ENCODE measurements at places on chromosomes 1 and 21.
A peak's percentile ranks its signal among the peaks of the same experiment; 100 is the strongest.

GRCh38 chr1:18178111-18178510 is 70.5 kb downstream of the IGSF21 start:
- no peak for DNase-seq

GRCh38 chr21:37237346-37237745 is 29.8 kb downstream of the VPS26C start:
- no peak for DNase-seq

DNA sequence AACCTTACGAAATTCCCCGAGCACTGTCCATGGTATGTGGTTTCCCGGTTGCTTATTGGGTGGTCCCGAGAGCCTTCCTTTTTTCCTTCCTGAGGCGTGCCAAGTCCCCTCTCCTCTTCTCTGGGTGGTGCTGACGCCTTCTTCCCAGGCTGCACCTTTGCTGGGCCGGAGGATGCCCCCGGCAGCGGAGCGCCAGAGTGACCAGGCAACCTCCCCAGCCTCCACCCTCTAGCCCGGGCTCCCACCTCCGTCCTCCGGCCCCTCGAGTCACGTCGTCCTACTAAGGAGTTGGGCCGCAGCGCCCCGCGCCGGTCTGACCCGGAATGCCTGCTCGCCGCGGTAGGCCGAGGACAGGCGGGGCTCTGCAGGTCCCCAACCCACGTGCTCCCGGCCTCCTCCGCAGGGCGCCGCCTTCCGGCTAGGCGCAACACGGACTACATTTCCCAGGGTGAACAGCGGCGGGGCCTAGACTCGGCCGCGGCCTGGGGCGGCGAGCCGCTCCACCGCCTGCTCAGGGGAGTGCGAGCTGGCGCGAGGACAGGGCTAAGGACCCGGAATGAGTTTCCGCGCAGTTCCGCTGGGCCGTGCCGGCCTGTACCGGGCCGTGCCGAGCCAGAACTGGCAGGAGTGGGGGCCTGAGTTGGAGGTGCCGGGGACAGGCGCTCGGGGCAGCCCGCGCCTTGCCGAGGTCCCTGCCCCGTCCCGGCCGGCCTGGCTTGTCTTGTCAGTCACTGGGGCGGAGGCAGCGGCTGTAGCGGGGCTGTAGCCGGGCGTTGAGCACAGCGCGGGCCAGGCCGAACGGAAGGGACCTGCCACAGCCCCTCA is at the start of gene IPO13:
Gene IPO13, plus strand, starts transcription at position 715 of the 825 bp plus-strand sequence. CDS start 651 bp downstream, outside the sequence.
- peak; percentile 92 for DNase-seq

DNA sequence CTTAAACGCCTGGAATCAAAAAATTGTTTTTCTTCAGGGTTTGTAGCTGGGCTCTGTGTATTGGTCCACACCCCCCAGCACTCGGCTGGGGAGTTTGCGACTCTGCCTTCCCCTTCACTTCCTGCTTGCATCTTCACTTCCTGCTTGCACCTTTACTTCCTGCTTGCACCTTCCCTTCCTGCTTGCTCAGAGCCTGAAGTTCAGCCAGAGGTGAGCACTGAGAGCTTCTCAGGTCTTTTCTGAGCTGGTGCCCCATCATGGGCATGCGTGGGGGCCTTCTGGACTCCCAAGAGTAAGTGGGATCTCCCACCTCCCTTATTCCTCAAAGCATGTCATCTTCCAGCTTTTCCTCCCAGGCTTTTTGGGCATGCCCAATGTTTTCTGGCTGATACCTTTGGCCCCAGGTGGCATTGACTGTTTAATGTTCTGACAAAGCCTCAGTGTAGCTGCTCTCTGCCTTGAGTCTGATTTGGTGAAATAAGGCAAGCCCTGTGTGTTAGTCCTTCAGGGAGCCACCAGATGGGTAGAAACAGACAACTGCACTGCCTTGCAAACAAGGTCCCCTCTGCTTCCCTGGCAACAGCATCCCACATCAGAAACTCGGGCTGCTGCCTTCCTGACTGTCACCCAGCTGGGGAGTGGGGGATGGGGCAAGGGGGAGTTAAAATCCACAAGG is 3.5 kb downstream of the KRTAP10-2 start:
- no peak for DNase-seq

DNA sequence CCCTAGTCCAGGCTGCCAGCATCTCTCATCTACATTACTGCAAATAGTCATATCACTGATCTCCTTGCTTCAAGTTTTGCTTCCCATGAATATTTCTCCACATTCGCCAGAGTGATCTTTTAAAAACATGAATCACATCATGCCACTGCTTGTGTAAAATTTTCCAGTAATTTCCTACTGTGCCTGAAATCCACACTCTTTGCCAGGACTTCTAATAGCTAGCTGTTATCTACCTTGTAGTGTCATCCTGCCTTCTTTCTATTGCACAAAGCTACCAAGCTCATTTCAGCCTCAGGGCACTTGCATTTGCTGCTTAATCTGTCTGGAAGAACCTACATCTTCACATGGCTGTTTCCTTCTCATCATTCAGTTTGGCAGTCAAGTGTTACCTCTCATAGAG is 33.9 kb upstream of the ZNF362 start:
- no peak for DNase-seq

DNA sequence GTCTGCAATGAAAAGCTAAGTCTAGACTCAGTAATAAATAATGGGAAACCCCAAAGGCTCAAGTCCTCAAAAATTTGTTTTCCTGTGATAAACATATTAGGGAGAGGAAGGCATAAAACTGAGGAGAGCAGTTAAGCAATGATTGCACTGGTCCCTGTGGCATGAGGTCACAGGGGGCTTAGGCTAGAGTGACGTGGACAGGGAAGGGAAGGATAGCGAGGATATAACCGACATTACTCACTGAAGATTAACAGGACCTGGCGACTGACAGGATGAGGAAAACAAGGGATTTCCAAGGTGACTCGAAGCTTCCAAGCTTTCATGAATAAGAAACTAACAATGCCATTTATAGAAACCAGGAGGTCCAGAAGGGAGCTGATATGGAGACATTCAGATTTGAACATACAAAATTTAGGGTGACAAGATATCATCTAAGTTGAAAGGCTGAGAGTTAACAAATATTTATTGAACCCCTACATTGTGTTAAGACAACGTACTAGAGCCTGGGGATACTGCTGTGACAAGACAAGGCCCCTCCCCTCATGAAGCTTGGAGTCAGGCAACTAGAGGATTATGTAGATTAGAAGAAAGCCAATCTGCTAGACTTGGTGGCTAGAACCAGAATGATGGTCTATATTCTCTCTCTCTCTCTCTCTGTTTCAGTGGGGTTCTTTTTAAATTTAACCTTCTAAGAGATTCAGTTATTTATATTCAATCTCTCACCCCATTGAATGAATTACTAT is 33.2 kb upstream of the PKN2 start:
- DNase-seq, result no peak

DNA sequence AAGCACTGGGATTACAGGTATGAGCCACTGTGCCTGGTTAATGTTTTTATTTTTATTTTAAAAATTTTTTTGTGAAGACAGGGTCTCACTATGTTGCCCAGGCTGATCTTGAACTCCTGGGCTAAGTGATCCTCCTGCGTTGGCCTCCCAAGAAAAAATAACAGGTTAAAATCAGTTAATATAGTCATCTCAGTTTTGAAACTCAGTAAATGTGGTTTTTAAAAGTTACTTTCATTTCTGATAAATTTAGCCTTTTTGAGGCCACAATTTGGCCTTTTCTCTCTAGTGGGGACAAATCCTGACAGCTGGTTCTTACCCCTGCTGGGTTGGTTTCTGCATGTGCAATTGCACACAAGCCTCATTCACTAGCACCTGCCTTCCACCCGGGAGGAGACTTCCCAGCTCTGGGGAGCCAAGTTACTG is 13.3 kb downstream of the PMF1 start:
- no peak for DNase-seq

GRCh38 chr1:114833421-114833820 is 21.2 kb upstream of the SYCP1 start:
- no peak for DNase-seq

DNA sequence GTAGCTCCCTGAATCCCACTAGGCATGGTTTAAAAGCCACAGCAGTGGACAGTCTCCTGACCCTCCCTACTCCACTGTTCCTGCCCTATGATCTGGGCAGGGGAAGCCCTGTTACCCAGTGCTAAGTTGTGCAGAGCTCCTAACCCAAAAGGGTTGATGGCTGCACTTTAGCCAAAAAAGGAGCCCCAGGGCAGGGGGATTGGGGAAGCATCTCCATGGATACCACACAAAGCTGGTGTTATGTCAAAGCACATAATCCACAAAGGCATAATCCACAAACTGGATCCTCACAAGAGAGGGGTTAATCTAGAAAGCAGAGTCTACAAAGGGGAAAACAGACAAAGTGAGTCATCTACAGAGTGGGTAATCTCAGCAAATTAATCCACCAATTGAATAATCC is 5.7 kb downstream of the RSPO1 start:
- DNase-seq, result no peak

- no peak for DNase-seq
Measured at GRCh38 chr1:106791041-106791440, 265.4 kb upstream of the PRMT6 start.

DNA sequence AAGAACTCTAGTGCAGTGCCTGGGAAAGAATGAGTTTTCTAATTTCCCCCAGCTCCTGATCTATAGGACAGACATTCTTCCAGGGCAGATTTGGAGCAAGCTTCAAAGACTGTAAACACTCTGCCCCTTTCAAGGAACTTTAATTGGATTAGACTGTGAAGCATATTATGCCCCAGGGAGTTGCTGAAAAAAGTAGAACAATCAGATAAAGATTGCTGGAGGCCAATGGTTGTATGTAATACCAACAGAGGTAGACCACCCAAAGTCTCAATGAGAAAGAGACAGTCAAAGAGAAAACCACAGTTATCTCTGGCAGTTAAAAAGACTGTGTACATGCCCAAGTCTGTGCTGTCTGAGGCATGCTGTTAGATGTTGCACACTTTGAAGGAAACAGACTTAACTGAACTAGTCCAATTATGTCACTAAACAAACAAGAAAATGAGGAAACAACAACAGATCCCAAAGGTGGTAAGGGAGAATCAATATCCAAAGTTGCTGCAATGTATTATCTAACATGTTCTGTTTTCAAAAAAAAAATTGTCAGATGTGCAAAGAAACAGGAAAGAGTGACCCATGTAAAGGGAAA is 24.4 kb downstream of the C4BPA start:
- DNase-seq, result no peak

- DNase-seq, result peak; percentile 22
Measured at GRCh38 chr1:66725885-66726665, 26.2 kb upstream of the DYNLT5 start.

DNA sequence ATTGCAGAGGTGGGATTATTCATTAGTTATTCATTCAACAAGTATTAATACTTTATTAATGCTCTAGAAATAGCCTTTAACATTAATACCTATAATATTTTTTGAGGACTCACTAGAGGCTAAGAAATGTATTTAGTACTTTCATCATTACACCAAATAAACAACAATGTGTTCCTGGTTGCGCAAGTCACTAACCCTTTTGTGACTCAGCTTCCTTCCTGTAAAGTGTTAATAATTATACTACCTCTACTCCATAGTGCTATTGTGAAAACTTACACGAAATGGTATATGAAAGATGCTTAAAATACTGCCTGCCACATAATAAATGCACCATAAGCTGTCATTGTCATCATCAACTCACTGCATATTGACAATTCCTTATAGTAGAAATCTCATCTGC is 431.0 kb downstream of the DPYD start:
- DNase-seq, result no peak

GRCh38 chr1:66327588-66327987 is 206.4 kb upstream of the SGIP1 start:
- DNase-seq, result no peak

GRCh38 chr1:238061967-238062613 is 171.4 kb upstream of the ZP4 start:
- peak; percentile 19 for DNase-seq

DNA sequence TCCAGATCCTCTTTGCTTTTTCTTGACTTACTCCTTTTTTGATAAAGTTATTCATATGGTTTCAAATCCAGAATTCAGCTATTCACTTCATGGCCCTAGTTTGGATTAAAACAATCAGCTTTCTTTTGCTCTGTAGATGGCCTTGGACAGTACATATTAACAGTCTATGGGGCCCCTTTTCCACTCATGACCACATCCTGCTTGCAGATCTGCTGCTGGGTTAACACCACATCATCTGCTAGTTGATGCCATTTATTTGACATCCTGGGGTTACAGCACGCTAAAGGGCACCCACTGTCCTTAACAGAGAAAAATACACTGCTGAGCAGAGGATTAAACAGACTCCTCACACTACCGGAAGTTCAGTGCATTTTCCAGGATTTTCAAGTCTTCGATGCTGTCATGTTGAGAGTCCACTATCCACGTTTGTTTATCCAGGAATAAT is 941 bp upstream of the IFI16 start:
- DNase-seq, result no peak

DNA sequence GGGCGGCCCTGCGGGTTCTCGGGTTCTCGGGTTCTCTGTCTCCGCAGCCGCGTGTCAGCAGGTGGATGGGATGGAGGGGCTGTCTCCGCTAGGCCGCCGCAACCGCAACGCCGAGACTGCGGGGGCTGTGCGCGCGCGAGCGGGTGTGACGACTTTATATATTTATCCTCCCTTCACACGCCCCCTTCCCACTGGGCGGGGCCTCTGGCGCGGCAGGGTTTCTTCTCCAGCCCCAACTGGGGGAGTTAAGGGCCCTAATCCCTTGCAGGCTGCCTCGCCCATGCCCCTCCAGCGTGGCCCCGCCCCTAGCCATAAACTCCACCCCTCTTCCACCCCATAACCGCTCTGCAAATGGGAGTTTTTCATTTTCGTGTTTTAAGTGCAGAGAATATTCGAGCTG is 3.4 kb downstream of the IGSF21 start:
- DNase-seq, result no peak

DNA sequence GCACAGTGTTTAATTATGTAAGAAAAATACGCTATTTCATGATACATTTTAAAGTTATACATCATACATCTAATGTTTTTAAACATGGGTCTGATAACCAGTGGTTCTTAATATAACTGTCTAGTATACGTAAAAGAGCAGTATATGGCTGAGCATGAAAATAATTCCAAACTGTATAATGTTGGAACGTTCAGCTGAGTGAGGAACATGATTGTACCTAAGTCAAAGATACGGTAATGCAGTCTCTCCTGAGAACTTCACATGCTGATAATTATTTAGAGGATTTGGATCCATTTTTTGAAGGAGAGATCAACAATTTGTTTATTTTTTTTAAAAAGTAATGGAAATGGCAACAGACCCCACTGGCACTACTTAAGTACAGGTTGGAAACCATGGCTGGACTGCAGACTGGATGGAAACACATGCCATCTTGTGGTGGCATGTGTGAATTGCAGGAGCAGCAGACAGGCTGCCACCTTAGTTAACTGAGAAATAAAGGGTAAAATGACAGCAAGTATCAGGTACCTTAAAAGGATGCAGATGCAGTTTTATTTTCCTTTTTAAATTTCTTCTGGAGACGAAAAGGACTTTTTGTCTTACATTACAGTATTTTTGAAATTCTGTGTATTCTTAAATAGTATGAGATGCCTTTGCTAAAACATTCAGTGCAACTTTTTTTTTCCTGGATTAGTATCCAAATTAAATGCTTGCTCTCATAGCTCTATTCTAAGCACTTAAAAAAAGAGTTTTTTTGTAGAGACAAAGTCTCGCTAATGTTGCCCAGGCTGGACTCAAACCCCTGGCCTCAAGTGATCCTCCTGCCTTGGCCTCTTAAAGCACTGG is 73.8 kb downstream of the MTR start:
- peak; percentile 52 for DNase-seq

GRCh38 chr1:218284377-218284916 is 646 bp upstream of the RRP15 start:
- peak; percentile 14 for DNase-seq

GRCh38 chr1:164562947-164563520 is 4.0 kb downstream of the PBX1 start:
- DNase-seq, result no peak
